Bronchial epithelial cell (primary cell): ENCODE measurements at places on chromosomes 11 and 22.

DNA sequence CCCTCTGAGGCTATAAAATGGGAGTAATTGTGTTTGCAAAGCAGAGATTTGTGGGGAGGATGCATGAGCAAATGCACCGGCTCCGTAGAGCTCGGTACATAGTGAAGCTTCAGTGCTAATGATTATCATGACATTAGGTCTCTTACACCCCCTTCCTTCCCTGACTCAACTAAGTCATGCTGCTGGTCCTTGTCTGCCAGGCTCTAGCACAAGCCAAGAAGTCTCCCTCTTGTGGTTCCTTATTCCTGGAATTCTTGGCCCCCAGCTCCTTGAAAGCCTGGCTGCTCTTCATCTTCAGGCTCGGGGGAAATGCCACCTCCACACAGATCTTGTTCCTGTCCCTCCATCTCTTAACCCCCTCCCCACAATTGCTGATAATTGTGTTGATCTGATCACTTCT lies 45.7 kb upstream of the SYT13 start:
- DNase-seq, result no peak

- no peak for DNase-seq
Measured at GRCh38 chr11:23991165-23991539, 505.7 kb upstream of the LUZP2 start.

DNA sequence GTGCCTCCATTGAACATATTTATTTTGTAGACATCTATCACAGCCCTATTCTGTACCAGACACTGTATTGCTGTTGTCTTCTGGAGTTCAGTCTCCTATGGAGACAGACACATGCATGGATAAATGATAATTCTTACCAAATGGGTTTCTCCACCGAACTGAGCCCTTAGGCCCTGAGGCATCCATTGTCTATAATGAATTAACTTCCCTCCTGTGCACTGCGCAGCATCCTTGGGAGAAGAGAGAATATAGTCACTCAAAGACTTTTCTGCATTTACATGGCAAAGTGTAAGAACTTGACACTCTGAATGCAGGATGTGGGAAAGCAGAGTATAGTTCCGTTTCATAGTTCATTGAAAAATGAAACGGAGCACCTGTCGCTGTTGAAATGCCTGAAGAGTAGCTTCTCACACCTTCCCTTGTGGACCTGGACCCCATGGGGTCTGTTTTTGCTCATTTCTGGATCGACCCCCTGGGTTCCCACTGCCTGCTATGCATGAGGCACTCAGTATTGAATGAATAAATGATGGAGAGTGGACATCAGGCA lies 6.2 kb downstream of the ZNRF3 start:
- DNase-seq, result no peak

- DNase-seq, result no peak
Measured at GRCh38 chr11:85385547-85385946, 241.6 kb downstream of the DLG2 start.

DNA sequence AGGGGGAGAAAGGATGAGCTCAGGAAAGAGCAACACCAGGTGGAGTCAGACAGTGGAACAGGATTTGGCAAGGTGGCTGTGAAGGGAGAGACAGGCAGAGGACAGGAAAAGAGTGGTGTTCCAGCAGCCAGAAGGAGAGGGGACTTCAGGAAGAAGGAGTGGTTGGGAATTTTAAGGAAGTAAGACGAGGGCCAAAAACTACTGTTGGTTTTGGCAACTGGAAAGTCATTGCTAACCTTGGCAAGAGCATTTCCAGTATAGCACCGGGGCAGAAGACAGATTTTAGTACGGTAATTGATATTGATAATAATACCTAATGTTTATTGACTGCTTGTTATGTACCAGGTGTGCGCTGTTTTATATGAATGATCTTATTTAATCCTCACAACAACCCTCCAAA lies 15.4 kb upstream of the DDX6 start:
- DNase-seq, result no peak

GRCh38 chr11:83691451-83691950 lies 405.3 kb upstream of the CCDC90B start:
- DNase-seq, result peak; percentile 18

DNA sequence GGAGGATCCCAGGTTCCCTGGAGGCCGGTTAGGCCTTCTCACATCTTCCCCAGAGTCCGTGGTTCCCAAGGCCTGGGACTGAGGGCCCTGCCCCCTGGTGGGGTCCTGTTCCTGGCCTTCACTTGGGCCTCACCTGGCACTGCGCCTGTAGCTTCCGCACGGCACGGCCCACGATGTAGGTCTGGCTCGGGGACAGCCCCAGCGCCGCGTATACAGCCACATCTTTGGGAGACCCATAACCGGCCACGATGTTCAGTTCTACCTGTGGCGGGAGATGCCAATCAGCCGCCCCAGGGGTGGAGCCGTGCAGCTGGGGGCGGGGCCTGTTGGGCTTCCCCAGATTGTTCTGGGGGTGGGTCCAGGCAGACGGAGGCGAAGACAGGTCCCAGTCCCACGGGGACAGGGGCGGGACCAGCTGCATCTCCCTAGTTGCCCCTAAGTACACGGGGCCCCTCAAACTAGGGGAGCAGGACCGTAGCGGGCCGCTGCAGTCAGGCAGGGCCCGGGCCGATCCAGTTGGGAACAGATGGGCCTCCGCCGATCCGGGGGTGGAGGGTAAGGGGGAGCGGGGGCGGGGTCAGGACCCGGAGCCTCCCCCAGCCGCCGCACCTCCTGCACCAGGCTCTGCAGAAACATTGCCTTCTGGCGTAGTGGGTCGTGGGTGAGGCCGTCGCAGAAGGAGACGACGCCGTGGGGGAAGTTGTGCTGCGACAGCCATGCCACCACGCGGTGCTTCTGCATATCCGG lies 10.1 kb downstream of the AIP start:
- DNase-seq, result no peak

GRCh38 chr11:130995266-130995665 lies 79.0 kb upstream of the SNX19 start:
- DNase-seq, result no peak

- DNase-seq, result no peak
Measured at GRCh38 chr11:12192794-12193514, 82.6 kb downstream of the MICAL2 start.

DNA sequence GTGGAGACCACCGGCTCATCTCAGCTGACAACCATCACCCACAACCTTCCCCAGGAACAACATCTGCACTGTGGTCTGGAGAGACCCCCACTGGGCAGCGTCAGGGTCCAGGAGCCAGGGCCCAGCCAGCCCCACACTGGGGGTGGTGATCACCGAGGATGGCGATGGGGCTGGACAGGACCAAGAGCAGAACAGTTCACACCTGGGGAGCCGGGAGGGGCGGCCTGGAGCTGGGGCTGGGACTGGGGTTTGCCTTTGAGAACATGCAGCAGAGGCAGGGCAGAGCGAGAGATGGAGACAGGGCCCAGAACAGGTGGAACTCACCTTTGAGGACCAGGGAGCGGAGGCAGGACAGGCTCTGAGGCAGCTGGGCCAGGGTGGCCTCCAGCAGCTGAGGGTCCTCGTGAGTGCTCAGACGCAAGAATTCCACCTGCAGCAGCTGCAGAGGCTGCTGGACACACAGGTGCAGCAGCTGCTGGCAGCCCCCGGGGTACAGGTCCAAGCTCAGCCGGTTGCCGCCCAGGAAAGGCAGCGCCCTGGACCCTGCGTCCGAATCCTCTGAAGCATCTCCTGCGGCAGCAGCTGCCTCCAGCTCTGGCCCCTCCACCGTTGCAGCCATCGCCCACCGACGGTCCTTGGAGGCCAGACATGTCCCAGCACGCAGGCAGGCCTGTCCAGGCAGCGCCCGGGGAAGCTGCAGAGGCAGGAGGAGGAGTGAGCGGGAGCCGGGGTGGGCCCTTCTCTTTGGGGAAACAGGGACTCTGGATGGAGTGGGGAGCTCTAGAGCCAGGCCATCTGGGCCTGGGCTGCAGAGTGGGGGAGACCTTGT lies 1.0 kb downstream of the PIDD1 start:
- DNase-seq, result peak; percentile 65

DNA sequence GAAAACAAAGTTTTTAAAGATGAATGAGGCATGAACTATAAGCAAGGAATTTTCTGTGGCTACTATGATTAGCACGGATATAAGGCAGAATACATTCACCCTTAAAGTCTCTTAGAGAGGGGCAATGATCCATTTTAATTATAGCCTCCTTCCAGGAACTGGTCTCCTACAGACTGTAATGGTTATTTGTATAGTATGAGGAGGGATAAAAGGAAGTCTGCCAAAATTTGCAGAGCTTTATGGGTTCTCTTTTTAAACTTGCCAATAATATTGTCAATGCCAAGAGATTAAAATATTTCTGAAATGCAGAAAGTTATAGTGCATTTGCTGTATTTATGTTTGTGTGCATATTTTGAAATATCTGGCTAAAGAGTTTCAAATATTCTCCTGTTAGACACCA lies 271.4 kb upstream of the LUZP2 start:
- DNase-seq, result no peak
